ENCODE measurements at places on chromosomes 6 and 20. TPM values are rescaled to one million over a fixed set of nuclear protein-coding genes. Genes with fewer than 3 reads are reported as not detected.

Gene BHLHE23
- total RNA-seq, result not detected

GRCh38 chr6:121615493-121615892 lies 180.0 kb downstream of the GJA1 start:
- no peak for DNase-seq

DNA sequence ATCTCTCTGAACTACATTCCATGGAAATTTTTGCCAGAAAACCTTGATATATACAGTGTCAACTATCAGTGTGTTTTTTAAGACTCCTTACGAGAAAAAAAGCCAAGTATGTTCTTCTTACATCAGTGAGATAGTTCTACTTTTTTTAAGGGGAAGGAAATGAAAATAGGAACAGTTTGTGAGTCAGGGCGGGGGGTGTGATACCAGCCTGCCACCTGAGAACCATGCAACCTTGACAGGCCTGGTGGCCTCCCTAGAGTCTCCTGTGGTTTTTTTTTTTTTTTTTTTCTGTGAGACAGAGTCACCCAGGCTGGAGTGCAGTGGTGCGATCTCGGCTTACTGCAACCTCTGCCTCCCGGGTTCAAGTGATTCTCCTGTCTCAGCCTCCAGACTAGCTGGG lies 96.3 kb upstream of the GCM1 start:
- DNase-seq, result no peak

- no peak for DNase-seq
These were observed 414.8 kb upstream of the JARID2 start for GRCh38 chr6:14831070-14831469.

DNA sequence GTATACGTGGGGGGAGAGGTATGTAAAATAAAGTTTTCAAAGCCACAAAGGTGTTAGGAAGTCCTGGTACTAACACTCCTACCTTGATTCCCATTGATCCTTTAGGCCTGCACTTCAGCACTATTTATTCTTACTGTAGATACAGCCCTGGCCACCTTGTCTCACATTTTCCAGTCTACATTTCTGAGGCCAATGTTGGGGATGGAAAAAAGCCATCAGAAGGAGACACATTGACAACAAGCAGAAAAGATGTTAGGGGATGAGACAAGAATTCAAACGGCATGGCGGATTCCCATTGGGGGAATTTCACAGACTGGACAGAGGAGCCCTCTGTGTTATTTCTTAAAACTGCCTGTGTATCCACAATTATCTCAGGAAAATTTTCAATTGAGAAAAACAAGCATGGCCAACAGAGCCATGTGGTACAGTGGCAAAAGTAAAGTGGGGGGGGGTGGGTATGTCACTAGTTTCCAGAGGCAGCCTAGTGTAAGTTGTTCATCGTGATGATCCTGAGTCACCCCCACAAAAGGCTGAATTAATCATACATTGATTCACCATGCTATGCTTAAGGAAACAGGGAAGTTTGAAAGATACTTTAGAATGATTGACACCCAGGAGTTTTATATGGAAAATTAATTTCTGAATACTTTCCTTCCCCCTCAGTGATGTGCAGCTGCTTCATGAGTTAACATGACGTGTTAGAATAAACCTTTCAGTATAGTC lies 40.5 kb downstream of the RREB1 start:
- DNase-seq, result no peak

DNA sequence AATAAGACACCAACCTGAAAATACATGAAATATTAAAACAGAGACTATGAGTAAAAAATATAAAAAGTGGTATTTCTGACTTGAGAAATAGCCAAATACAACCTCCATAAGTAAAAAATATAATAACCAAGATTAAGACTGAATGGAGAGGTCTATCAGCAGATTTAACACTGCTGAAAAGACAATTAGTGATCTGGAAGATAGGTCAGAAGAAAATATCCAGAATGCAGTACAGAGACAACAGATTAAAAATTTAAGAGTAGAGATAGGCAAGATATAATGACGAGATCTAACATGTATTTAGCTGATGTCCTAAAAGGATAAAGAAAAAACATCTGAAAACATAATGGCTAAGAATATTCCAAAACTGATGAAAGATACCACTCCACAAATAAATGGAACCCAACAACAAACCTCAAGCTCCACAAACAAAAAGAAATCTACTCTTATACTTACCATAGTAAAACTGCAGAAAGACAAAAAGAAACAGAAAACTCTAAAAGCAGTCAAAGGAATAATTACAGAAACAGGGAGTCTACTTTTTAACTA lies 18.8 kb downstream of the ESF1 start:
- no peak for DNase-seq

DNA sequence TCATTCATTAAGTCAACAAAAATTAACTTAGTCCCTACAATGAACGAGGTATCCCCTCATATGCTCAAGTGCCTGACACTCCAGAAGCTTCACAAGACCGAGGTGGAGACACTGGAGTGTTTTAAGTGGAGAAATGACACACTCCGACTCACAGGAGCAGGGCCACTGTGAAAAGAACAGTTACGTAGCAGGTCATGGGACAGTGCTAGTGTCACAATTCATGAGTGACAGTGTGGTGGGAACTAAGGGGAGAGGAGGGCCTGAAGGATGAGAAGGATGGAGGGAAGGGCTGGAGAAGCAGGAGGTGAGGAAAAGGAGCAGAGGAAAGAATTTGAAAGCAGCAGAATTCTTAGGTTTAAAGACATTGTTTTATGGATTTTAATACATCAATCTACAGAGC lies 1.3 kb upstream of the HLA-A start:
- no peak for DNase-seq

DNA sequence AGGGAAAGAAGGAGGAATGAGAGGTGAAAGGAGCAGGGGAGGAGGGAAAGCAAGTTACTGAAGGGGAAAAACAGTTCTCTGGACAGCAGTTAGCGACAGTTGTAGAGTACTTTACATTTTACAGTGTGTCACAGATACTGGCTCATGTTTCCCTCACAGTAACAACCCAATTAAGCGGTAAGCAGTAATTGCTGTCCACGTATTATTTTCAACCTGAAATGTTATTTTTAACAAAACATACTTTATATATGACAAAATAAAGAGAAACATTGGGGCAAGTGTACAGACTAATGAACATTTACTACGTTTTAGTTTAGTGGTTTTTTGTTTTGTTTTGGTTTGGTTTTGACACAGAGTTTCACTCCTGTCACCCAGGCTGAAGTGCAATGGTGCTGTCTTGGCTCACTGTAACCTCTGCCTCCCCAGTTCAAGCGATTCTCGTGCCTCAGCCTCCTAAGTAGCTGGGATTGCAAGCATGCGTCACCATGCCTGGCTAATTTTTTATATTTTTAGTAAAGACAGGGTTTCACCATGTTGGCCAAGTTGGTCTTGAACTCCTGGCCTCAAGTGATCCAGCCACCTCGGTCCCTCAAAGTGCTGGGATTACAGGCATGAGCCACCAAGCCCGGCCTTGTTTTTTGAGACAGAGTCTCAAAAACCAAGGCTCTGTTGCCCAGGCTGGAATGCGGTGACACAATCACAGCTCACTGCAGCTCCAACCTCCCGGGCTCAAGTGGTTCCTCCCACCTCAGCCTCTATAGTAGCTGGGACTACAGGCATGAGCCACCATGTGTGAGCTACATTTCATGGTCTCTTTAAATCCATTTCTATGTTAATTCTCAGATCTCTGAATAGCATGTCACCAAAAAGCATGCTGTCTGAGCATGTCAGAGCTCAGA lies 22.6 kb upstream of the BTN3A2 start:
- no peak for DNase-seq

DNA sequence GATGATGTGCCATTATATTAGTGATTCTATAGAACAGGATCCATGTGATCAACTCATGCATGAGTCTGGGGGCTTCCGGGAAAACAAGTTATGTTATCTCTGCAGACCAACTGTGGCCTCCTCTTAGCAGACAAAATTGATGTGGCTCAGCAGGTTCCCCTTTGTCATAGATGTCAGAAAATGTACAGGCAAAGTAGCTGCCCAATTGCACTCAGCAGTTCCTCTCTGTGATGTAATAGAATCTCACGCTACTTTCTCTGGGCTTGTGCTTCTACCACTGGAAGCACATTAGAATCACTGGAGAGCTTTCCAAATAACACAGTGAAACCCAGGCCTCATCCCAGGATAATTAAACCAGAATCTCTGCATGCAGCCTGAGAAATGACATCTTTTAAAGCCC lies 253.1 kb downstream of the SLC24A3 start:
- DNase-seq, result no peak

DNA sequence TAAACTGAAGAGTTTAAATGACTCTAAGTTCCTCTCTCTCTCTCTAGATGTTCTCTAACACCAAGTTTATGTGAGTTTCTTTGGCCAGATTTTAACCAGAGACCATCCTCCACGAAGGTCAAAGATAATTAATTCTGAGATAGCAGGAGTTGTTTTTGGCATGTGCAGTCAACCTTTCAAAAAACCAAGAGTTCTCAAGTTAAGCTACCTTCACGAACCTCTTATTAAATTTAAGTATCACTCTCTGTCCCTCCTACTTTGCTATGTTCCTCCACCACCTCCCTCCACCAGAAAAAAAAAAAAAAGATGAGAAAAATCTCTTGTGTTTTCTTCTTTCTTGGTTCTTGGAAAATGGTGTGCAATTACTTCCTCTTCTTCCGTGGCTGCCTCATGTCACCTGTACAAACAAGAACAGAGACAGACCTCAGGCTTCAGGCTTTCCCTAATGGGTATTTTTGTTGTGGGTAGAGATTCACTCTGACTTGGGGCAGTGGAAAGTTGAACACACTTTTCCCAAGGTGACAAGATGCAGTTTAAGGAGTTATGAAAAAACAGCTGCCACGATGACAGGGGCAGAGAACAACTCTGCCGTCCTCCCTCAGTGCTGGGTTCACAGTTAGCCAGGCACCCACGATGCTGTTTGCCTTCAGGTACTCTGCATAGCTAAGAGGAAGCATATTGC lies 64.3 kb downstream of the ADTRP start:
- DNase-seq, result no peak

GRCh38 chr6:31927242-31927862 lies at the start of gene C2:
Gene C2, plus strand, starts transcription at chr6:31927717. Its CDS starts 36 bp downstream, at chr6:31927753.
- no peak for DNase-seq

DNA sequence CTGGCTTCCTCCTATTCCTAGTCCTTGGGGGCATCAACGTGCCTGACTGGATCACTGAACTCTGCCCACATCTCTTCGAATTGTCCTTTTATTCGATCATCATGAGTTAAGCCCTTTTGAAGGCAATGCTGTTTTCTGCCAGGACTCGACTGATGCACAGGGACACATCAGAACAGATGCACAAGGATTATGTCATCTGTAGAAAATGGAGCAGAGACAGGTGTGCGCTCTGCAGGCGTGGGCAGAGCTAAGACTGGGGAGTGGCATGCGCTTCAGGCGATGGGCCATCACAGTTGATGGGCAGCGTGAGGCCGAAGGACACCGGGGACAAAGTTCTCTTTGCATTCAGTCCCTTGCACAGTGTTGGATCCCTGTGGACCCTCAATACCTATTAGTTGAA lies 13.1 kb downstream of the GABRR1 start:
- no peak for DNase-seq

DNA sequence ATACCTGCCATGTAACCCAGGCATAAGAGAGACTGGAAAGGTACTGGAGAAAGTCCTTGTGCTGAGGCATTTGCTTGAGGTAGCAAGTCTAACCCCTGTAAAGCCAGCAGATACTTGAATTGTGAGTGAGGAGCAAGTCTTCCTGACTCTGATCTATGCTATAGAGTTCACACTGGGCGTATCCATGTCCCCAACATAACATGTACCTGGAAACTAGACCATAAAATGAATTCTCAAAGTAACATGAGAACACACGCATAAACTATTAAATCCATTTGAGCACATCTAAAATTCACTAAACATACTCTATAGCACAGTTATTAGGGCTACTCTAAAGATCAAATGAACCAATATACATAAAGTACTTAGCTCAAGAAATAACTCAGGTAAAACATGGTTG lies 2.0 kb downstream of the NHSL1 start:
- no peak for DNase-seq

Measured in glomerular endothelial cell (primary cell).